ENCODE measurements at places on chromosomes 12 and 14.

DNA sequence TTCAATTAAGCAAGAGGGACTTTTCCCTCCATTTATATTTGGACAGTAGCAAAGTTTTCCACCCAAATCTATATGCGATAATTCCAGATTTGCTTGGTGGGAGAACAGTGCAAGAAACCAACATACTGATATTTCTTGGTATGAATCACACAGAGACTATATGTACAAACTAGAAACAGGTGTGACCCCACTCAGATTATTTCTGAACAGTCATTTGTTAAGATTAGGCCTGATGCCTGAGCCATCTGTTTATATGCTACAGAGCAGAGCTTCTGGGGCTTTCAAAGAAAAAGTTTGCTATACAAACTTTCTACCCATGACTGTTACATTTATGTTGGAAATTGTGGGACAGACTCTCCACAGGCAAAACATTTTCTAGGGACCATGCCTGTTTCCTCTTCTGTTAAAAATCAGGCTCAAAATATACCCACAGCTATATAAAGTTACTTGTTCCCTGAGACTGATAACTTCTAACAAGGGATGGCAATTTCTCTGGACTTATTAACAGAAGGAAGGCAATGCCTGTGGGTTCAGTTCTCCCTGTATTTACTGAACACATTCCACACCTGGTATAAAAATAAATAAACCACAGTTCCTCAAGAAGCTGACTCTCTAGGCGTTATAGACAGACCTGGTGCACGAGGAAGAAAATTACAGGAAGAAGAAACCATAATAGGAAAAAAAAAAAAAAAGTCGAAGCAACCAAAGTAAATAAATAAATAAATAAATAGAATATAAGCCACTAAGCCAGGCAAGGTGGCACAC, 8.0 kb downstream of the PTPN21 start:
- DNase-seq = no peak

- DNase-seq = no peak
These were observed 1074.6 kb downstream of the FLRT2 start for GRCh38 chr14:86604561-86604960.

DNA sequence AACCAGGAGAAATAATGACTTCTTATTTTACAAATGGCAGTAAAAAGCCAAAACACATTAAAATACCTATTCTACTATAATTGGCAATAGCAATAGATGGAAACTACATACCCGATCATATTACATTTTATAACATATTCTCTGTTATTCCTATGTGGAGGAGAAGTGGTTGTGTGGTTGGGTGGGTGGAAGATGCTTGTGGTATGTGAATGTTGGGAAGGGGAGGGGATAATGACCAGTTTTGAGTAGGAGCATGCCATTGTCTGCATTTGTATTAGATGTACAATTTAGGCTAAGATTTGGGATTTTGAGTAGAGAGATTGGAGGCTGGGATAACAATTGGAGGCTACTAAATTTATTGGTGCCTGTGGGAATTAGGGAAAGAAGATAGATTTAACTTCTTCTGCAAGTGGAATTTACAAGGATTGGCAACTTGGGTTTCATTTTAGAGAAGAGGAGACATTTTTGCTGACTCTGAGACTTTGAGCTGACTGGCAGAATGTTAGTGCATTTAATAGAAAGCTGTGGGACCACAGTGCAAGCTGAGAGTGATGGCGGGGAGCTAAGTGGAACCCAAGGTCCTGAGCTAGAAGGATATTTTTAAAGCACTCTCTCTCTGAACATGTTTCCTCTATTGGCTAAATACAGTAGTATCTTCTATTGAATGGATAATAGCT, 65.2 kb downstream of the SLC16A7 start:
- DNase-seq = no peak

DNA sequence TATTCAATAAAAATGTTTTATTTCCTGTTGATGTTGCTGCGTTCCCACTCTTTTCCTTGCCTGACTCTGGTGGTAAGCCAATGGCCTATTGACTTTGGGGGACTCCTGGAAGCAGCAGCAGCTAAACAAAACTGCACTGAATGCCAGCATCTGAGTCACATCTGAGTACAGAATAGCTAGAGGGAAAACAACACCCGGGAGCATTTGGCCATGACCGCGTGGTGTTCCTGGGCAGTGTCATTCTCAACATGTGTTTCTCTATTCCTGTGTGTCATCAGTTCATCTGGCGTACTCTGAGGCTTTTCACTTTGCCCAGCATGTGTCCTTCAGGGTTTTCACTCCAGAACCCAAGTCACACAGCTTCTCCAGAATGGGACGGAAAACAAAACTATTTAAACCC, 238.8 kb downstream of the PAWR start:
- DNase-seq = peak; percentile 14

DNA sequence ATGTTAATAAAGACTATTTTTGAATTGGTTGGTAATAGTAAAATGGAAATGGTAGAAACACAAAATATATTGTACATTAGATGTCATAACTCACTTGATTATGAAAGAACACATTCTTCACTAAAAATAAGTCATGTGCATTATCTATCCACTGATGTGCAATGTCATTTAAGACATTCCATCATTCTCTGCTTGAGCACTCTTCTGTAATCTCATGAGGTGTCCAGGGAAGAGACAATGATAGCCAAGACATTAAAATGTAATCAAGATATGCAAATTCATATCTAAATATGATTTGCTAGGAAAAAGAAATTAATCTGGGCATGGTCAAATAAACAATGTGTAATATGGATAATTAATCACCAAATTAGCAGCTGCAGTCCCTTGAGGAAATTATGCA, 422.5 kb downstream of the BTG1 start:
- DNase-seq = no peak

GRCh38 chr12:119322301-119322723, 12.2 kb upstream of the CCDC60 start:
- DNase-seq = peak; percentile 55

GRCh38 chr12:104582739-104583138, 126.0 kb downstream of the CHST11 start:
- DNase-seq = no peak

GRCh38 chr12:47825173-47825639, 5.5 kb upstream of the HDAC7 start:
- no peak for DNase-seq

DNA sequence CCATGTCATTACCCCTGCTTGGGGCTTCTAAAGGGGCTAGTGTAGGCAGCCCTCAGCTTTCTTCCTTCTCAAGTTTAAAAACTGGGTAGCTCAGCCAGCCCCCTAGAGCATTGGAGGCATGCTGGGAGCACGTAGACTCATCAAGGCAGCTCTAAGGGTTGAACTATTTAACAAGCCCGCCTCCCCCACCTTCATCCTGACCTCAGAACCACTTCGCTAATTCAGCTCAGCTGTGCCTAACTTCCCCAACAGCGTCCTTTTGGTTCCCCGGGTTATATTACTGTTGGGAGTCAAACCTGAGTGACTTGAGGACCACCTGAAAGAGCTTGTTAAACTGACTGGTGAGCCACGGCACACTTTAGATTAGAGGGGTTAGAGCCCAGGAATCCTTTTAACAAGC, 30.1 kb downstream of the MAX start:
- DNase-seq = no peak

GRCh38 chr12:75865315-75865714, 166.3 kb downstream of the PHLDA1 start:
- DNase-seq = no peak

DNA sequence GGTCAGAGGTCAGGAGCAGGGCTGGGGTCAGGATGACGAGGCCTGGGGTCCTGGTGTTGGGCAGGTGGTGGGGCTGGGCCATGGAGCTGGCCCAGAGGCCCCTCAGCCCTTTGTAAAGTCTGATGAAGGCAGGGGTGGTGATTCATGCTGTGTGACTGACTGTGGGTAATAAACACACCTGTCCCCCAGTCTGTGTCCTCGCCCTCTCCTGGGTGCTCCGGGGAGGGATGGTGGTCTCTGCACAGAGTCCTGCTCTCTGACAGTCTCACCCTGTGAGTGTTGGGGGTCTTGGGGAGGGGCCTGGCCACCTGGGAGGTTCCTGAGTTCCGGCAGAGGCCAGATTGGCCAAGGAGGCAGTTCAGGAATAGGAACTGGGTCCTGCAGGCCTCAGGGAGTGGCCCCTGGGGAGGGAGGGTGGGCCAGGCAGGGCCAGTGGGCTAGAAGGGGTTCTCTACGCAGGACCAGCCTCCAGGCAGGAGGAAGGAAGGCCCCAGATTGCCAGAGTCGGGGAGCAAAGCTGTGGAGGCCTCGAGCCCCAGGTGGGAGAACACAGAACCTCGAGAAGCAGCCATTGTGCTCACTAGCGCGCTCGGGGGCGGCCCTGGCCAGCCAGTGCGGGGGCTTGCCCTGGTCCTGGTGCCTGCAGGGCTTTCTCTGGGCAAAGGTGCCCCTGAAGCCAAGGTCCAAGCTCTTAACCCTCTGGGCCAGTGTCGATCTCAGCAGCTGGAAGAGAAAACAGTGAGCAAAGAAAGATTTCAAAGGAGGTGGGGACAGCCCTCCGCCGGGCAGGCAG, 14.4 kb downstream of the ACADS start:
- no peak for DNase-seq

- DNase-seq = peak; percentile 37
These were observed 216.7 kb downstream of the TMEM132C start for GRCh38 chr12:128483526-128484255.

GRCh38 chr12:94458877-94459727, 565 bp downstream of the CEP83 start:
- peak; percentile 81 for DNase-seq

DNA sequence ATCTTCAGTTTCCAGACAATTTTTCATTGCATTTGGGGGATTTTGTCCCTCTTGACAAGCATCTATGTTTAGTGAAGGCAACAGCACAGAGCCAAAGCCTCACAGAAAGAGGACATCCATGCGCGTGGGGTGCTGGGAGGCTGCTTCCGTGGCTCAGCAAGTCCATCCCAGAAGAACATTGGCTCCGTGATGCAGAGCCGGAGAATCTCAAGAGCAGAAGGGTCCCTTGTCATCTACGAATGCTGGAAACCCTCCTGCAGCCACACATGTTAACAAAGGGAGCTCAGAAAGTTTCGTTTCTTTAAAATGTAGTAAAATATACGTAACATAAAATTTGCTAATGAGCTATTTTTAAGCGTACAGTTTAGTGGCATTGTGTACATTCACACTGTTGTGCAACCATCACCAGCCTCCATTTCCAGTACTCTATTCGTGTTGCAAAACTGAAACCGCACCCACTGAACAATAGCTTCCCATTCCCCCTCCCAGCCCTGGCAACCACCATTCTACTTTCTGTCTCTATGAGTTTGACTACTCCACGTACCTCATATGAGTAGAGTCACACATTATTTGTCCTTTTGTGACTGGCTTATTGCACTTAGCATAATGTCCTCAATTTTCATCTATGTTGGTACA, 185.9 kb downstream of the TTC7B start:
- peak; percentile 46 for DNase-seq

DNA sequence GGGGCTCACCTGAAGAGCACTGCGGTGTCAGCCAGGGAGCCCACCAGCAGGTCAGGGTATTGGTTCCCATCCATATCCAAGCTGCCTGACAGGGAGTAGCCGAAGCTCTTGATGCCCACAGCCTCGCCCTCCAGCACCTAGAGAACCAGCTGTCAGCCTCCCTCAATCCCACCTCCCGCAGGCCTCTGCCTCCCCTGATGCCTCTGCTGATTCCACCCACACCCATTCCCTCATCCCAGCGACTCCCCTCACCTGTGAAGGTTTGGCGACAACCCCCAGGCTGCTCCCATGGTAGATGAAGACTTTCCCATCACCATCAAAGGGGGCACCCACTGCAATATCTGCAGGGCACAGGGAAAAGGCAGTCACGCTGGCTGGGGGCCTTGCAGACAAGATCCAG, 10.0 kb downstream of the ITGA7 start:
- no peak for DNase-seq

GRCh38 chr14:54471641-54472040, 17.1 kb downstream of the GMFB start:
- no peak for DNase-seq

GRCh38 chr12:50282721-50283228, 545 bp downstream of the LIMA1 start:
- peak; percentile 87 for DNase-seq

DNA sequence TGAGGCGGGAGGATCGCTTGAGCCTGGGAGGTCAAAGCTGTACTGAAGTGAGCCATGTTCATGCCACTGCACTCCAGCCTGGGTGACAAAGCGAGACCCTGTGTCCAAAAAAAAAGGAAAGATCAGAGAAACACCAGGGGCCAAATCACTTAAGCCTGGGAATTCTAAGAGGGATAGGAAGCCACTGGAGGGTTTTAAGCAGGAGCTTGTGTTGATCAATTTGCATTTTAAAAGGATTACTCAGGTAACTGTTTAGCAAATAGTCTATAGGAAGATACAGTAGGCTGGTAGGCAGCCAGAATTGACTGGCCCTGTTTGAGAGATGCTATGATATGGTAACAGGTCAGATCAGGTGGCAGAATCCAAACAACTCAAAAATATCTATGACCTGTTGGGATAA, 162.7 kb downstream of the SPTSSA start:
- no peak for DNase-seq

GRCh38 chr12:6314776-6315175, 4.3 kb downstream of the PLEKHG6 start:
- DNase-seq = no peak

DNA sequence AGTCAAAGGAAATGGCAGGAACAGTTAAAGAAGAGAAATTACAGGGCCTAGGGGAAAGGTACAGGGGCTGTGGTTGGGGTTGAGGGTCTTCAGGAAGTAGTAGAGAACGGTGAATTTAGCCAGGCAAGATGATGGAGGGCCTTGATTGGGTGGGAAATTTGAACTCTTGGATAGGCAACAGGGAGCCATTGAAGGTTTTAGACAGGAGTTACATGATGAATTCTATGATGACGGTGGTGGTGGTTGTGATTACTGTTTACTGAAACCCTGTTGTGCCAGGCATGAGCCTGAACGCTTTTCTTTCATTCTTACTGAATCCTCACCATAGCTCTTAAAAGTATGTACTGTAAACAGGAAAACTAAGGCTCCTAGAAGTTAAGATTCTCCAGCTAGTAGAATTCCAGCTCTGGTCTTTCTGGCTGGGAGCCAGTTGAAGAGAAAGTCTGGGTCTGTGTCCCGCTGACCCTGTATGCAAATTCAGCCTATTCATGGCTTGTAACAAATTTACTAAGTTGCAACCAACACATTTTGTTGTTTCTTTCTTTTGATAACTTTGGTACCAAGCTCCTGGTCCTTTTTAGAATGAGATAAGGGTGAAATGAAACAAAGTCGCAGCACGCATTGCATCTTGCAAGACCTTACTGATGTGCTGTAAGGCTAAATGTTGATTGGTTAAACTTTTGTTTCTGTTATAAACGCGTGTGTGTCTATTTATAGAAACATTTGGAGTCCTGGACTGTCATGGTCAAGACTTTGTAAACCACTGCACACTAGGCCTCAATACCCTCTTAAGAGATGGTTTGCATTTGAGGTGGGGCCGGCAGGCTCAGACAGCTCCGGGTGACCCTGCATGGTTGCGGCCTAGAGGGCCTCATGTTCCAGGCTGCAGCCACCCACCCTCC, 6.0 kb downstream of the ORAI1 start:
- no peak for DNase-seq

- DNase-seq = no peak
These were observed 16.5 kb upstream of the HNF1A start for GRCh38 chr12:120961604-120962531.

- DNase-seq = peak; percentile 83
These were observed 68.3 kb upstream of the FICD start for GRCh38 chr12:108446766-108447165.
